Left forelimb (tissue), 1 donor: ENCODE measurements at places on chromosomes 11 and 22.

GRCh38 chr11:122038543-122038942 is 77.5 kb downstream of the BLID start:
- DNase-seq = no peak

DNA sequence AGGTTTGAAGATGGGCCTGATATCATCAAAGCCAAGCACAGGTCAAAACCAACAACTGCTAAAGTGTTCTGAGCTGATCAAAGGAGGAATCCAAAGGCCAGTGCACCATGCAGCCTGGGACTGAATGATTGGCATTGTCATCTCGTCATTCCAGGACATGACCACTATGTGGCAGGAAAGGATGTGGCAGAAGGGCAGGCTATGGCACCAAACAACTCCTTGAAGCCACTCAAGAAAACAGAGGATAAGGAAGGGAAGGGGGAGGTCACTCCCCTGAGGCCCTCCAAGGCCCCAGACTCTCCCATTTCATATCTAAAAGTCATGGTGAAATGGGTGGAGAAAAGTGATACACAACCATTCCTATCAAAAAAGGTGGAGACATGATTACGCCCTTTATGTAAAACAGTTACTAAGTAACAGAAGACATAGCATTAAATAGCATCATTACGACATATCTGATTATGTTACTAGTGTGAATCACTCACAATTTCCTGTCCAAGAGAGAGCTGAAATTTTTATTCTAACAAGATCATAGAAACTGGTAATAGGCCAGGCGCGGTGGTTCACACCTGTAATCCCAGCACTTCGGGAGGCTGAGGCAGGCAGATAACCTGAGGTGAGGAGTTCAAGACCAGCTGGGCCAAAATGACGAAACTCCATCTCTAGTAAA is 49.3 kb downstream of the AHNAK start:
- DNase-seq = no peak

DNA sequence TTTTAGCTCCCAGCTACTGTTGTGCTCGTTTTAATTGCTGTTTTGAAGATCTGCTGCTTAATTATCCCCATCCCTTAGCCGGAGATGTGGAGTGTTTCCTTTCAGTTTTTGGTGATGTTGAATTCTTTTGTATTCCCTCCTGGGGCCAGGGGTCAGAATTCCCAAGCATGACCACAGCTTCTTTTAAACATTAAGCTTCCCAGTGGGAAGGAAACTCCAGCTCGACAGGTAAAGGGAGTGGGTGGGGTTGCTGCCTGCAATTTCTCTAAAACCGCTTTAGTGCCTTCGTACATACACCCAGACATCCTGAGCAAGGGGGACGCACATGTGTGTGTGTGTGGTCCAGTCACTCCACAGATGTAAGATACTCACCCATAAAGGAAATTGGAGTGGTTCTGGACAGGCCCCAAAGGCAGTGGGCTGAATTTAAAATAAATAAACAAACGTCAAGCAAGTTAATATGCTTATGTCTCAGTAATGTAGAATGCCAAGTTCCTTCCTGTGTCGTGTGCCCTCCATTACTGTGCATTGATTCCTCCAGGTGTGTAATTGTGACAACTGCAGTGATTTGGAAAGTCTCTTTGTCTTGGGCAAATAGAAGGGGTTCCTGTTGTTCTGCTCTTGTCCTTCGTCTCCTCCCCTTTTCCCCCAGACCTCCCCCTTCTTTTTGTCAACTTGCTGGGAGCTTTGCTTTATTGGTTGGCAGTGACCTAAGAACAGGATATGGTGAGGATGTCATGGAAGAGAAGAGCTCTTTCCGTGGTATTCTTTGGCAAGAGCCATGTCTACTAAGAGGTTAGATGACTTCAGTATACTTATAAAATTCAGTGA is 19.2 kb upstream of the ADSL start:
- DNase-seq = no peak

DNA sequence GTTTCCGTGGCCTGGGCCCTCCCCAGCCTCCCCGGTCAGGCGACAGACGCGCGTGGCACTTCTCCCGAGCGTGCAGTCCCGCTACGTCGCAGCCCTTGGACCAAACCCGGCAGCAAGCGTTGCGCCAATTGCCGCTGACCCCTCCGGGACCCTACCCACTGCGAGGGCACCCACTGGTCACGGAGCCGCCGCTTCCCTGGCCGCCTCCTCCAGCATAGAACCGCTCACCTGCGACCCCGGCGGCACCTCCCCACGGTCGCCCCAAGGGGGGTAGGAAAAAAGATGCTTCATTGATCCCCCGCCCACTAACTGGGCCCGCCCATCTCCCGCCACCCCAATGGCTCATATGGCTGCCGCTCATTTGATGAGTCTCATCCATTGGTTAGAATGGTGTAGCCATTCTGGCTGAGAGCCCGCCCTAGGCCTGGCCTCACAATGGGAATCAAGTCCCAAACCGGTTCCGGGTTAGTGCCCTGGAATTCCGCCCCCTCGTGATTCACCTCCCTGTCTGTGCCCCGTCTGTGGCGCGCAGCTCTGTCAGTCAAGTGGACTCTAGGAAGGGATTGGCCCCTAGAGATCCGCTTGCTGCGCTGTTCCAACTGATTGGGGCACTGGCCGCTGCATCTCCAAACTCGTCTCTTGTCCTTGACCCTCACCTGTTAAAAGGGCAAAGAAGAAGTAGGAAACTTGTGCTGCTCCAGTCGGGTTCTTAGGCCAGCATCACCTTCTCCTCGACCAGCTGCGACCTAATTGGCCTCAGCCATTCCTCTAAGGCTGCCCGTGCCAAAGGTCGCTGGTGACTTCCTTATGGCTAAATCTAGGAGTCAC is at the start of gene MSANTD4:
TSS of gene MSANTD4 (minus strand) at position 274 of the 828 bp plus-strand sequence. CDS start 11,323 bp downstream, outside the sequence.
- DNase-seq = peak; percentile 97

GRCh38 chr22:19808873-19809478 is 45.7 kb downstream of the GNB1L start:
- DNase-seq = no peak

DNA sequence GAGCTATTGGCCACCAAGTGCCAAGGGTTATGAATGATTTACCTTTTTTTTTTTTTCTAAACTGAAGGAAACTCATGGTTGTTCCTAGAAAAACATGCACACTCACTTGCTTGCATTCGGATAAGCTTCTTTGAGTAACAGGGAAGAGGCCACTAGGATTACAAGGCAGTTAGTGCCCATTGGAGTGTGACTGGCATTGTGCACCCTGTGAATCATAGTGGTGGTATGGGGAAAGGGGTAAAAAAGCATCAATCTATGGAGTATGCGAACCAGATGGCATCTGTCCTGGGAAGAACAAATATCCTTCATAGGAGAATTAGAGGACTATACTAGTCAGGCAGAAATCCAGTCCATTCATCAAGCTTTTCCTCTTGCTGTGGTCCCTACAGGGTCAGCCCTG is 24.2 kb downstream of the CD44 start:
- DNase-seq = no peak

- DNase-seq = no peak
Measured at GRCh38 chr11:1519028-1520010, 32.7 kb upstream of the MOB2 start.

DNA sequence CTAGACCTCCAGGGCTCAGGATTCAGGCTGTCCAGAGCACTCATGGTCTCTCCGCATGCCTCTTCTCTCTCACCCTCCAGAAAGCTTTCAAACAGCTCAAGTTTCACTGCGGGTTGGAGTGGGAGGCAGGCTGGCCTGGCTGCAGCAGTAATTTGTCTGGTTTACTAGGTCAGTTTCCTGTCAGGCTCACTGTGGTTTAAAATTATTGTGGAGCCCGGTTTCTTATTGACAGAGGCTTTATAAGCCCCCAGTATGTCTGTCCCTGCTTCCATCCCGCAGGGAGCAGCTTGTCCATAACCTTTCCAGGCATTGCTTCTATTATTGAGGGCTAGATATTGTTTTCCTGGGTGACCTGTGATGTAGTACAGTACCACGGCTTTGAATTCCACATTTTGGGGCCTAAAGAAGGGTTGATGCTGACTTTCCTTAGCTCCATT is 235.3 kb upstream of the SORL1-AS1 start:
- DNase-seq = peak; percentile 69

DNA sequence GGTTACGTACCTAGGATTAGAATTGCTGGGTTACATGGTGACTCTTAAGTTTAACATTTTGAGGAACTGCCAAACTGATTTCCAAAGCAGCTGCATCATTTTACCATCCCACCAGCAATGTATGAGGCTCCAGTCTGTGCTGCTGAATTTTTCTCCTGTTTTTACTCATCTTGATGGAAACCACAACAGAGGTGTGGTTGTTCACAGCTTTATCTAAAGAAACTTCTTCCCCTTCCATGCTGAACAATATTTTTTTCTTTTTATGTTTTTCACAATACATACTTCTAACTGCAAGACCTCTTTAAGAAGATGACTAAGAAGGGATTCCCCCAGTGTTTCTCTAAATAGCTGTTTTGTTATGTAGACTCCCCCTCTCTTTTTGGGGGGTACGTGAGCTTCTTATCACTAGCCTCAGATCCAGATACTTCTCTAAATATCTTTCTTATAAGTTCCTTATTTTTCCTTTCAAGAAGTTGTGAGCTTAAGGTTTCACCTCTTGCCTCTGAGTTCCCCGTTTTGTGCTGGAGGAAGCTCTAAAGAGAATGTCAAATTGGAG is 24.0 kb downstream of the TCP11L1 start:
- no peak for DNase-seq

DNA sequence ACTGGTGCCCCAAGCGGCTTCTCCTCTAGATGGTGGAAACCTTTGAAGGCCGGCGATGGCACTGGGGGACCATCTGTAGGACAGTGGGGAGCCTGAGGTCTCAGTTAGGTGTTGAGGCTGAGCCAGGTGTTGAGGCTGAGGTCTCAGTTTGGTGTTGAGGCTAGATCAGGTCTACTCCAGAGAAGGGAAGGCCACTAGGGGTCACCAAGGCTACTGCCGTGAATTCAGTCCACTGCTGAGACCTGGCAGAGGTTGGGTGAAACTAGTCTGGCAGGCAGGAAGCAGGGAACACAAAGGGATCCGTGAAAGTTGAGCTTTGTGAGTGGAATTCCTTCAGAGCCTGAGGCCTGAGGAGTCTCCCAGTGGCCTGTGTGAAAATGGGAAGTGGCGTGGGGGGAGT is 123.8 kb upstream of the FGF3 start:
- DNase-seq = no peak

GRCh38 chr11:65859812-65860277 is 388 bp upstream of the MUS81 start:
- DNase-seq = no peak

DNA sequence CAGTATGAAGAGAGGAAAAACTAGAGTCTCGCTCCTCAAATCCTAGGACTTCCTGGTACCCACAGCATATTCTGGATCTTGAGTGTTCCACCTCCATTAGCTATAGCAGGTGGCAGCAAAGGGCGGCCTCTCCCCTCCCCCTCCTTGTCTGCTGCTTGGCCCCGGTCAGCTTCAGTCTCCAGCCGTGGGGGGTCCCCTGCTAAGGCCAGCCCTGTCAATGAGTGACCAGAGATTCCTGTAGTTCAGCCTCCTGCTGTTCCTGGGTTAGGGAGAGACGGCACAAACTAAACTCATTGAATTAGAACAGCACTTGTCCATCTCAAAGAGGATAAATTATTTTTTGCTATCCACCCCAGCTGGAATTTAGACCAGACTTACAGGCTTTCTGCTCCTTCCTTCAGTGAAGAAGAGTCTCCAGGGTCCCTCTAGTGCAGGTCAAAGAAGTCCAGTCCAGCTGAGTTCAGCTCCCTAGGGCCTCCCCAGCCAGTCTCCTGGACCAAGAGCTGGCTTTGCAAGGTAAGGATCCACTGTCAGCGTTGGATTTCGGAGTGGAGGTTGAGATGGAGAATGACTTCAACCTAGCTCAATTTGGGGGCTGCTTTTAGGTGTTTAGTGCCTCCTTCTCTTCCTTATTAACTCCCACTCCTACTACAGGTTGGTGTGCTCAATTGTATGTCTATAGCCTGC is 1.1 kb upstream of the PHLDB1 start:
- no peak for DNase-seq

DNA sequence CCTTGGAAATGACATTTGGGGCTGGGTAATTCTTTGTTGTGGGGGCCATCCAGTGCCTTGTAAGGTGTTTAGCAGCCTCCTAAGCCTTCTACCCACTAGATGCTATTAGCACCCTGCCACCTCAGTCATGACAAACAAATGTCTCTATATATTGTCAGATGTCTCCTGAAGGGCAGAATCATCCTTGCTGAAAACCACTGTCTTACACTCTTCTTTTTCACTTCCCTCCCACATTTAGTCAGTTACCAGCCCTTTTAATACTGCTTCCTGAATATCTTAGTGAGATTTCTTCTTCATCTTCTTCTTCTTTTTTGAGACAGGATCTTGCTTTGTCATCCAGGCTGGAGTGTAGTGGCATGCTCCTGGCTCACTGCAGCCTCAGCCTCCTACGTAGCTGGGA is 33.1 kb downstream of the TNRC6B start:
- DNase-seq = no peak
